Left renal pelvis (tissue), 4 donors: ENCODE measurements at places on chromosomes 4 and X.

- DNase-seq = no peak
Observed at GRCh38 chr4:117156806-117157205, 71.4 kb upstream of the TRAM1L1 start.

- DNase-seq = no peak
Observed at GRCh38 chr4:2352171-2352570, 66.3 kb downstream of the ZFYVE28 start.

GRCh38 chr4:133624744-133625143, 475.6 kb downstream of the PCDH10 start:
- no peak for DNase-seq

DNA sequence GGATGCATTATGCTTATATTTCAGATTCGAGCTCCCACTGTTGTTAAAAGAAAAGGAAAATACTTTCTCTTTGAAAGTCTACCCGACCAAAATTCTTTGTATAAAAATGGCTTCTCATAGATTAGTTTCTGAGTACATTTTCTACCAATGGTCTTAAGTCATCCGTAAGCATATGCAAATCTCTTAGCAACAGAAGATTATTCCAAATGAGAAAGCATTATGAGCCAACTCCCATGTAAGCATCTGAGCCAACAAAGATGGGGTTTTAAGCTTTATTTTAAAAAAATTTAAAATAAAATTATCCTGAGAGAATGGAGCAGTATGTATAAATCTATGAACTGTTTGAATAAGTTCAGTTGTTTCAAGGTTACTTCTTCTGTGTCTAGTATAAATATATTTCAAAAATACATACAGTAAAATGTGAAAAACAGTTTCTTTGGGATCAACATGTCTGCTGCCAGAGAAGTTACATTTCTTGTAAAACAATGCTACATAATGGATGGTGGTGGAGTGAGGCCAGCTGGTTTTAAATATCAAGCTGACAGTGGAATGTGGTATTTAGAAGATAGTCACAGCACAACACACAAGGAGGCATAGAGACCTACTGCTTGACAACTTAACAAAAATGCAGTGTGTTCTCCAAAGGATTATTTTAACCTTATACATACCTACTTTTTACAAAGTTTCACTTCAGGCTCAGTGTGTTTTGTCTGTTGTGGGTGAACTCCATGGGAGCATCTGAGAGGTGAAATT, 199.5 kb upstream of the DIPK2B start:
- no peak for DNase-seq

DNA sequence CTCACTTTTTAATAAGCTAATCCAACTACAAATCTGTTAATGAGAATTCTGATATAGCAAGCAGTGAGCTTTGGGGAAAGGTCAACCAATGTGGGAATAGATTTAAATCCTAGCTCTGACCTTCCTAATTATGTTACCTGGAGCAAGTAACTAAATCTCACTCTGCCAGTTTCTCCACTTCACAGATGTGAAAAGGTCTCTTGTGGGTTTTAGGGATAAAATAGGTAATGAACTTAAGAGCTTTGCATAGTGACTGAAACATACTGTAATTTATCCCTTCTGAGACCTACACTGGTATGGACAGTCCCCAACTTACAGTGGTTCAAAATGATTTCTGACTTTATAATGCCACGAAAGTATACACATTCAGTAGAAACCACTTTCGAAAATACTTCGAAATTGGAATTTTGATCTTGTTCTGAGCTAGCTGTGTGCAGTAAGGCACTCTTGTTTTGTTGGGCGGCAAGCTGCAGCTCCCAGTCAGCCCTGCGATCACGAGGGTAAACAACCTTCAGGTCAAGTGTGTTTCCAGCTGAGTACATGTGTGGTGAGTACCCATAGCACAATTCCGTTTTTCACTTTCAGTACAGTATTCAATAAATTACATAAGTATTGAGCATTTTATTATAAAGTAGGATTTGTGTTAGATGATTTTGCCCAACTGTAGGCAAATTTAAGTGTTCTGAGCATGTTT, 93.7 kb downstream of the ADGRL3 start:
- no peak for DNase-seq

GRCh38 chrX:149114874-149115273, 390.2 kb downstream of the IDS start:
- no peak for DNase-seq

DNA sequence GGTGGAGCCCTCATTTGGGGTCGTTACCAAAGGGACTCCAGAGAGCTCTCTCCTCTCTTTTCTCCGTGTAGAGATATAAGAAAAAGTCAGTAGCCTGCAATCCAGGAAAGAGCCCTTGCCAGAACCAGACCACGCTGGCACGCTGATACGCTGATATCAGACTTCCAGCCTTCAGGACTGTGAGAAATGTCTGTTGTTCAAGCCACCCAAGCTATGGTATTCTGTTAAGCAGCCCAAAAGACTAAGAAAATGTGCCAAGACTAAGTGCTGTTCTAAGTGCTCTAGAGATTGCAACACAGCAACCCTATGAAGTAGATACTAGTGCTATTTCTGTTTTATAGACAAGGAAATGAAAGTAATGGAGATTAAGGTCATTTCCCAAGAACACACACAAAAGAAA, 205.7 kb downstream of the CAMK2D start:
- DNase-seq = no peak

- DNase-seq = no peak
Observed at GRCh38 chr4:160825644-160826338, 1338.0 kb downstream of the FSTL5 start.

GRCh38 chr4:26150948-26151347, 169.9 kb upstream of the RBPJ start:
- no peak for DNase-seq

- no peak for DNase-seq
Observed at GRCh38 chr4:104906276-104906675, 240.4 kb upstream of the TET2 start.

GRCh38 chr4:174278467-174278866, 5.0 kb downstream of the FBXO8 start:
- DNase-seq = no peak

DNA sequence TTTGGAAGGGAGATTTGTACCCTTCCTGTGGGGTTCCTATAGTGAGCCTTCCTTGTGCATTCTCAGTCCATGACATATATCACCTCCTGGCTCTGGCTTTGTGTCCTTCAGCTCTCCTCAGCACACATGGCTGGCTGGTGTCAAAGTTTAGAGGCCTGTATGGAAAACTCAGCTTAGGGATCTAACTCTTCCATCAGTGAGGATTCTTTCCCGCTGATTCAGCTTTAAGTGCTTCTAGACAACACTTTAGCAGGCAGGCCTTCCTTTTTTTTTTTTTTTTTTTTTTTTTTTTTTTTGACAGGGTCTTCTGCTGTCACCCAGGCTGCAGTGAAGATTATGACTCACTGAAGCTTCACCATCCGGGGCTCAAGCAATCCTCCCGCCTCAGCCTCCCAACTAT, 84.2 kb downstream of the NPNT start:
- no peak for DNase-seq

DNA sequence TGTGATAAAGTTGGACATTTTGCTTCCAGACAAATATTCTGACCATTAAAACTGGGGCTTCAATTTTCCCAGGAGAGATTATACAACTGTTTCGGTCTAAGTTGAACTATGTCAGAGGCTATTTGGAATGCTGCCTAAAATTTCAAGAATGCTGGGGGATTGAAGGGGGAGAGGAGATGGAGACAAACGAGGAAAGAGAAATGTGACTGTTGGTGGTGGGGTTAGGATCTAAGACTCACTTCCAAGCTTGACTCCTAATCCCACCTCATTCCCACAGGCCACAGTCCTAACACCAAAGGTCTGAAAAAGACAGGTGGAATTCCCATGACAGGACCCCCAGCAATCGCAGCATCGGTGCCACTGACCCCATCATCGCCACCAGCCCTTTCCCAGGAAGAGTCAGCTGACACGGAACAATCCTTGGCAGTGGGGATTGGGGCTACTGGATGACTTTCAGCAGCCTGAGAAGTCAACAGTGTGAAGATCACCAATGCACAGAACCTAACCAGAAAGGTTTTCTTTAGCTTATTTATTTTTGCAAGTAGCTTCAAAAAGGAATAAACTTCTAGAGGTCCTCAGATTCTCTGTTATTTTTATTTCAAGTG, 74.0 kb upstream of the PRSS48 start:
- DNase-seq = no peak

DNA sequence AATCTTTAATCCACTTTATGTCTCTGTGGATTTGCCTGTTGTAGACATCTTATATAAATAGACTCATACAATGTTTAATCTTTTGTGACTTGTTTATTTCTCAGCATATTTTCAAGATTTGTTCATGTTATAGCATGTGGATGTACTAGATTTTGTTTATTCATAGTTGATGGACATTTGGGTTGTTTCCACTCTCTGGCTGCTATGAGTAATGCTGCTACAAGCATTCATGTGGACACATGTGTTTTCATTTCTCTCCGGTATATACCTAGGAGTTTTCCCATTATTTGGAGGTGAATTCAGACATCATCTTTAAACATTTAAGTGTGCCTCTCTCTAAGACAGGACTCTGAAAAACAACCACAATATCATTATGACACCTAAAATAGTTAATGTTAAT, 2.3 kb downstream of the IKBKG start:
- no peak for DNase-seq

- DNase-seq = no peak
Observed at GRCh38 chr4:158996669-158997074, 106.2 kb upstream of the RAPGEF2 start.

DNA sequence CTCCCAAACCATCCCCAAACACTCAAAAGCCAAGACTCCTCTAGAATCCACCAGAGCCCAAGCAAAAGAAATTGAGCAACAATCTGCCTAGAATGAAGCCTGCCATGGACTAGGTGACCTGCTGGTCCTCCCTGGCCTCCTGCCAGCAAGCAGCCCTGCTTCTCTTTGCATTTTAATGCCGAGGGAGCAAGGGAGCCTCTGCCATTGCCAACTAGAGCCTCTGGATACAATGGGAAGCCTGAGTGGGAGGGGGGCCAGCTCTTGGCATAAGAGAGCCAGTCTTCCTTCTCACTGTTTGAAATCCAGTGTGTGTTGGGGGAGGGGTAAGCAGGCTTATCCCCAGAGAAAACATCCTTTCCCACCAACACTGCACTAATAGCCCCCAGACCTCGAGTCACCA, 1.5 kb upstream of the GDPD2 start:
- DNase-seq = no peak

GRCh38 chrX:133926809-133927208, 58.6 kb downstream of the GPC3 start:
- no peak for DNase-seq

DNA sequence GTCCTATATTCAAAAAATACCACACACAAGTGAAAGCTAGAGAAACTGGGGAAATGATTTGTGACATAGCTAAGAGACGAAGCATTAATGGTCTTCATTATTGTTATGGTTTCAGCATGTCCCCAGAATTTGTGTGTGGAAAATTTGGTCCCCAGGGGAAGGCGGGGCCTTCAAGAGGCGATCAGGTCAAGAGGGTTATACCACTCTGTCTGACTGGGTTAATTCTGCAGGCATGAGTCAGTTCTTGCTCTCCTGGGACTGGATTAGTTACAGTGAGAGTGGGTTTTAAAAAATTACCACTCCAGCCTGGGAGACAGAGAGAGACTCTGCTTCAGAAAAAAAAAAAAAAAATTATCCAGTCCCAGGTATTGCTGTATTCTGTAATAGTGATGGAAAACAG, 2.1 kb upstream of the MTNR1A start:
- no peak for DNase-seq

GRCh38 chrX:100274916-100275315, 135.2 kb downstream of the PCDH19 start:
- DNase-seq = no peak

DNA sequence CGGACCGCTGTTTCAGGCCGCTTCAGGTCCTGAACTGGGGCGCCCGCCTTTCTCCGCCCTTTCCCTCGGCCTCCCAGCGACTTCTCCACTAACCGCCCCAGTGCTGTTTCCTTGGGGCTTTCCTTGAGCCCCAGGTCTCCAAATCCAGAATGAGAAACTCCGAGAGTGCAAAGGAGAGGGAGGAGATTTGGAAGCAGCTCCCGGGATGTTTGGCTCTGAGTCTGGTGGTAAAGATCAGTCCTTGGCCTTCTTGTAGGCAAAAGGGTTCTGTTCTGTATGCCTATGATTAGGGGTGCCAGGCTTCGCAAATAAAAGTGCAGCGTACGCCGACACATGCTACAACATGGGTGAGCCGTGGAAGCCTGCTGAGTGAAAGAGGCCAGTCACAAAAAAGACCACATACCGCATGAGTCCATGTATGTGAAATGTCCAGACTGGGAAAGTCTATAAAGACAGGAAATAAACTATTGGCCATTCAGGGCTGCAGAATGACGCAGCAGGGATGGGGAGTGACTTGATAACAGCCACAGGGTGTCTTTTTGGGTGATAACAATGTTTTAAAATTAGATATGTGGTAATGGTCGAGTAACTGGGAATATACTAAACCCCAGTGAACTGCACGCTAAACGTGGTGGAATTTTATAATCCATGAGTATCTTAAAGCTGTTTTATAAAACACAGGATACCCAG, 99.8 kb downstream of the TRAPPC11 start:
- DNase-seq = no peak

GRCh38 chr4:124275-125081, at the start of gene ZNF718:
Gene ZNF718 (plus strand): TSS chr4:124501. CDS start chr4:124671, 170 bp downstream.
- peak; percentile 92 for DNase-seq

DNA sequence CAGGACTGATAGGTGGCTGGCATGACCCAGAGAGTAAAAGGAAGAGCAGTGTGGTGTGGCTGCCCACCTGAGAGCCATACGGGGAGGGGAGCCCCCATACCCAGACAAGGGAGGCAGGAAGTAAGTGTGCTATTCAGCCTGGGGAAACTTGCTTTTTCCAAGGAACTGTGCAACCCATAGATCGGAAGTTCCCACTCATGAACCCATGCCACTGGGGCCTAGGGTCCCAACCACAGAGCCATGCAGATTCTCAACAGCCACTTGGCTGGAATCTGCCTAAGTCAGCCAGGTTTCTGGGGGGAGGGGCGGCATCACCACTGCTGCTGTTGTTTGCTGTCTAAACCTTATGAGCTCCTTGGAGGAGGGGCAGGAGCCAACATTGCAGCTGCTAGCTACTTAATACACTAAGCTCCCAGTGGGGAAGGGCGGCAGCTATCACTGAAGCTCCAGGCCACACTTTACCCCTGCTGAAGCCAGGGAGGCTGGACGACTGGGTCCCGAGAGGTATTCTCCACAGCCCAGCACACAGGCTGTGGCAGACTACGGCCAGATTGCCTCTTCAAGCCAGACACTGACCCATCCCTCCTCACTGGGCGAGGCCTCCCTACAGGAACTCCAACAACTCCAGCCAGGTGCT, 410.4 kb downstream of the INPP4B start:
- DNase-seq = no peak

GRCh38 chr4:151666501-151666900, 94.3 kb downstream of the GATB start:
- DNase-seq = no peak

- DNase-seq = no peak
Observed at GRCh38 chr4:38884254-38884653, 16.6 kb downstream of the FAM114A1 start.

DNA sequence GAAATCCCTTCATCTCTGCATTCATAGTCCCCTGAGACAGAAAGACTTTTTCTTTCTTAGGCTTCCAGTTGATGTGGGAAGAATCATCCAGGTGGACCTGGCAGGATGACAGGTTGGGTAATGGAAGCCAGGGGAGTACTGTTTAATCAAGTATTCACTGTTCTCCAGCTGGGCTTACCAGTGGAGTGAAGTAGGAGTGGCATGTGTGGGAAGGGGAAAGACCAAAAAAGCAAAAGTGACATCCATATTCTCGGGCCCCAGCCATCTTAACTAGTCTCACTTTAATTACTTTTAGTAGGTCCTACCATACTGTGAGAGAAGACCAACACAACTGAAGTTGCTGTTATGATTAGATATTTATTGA, 18.5 kb downstream of the VSIG4 start:
- no peak for DNase-seq
